Stimulated activated CD8-positive, alpha-beta memory T cell treated with anti-CD3 and anti-CD28 coated beads, Interleukin-2, amount 100 ng/mL, for 48 hours (primary cell): ENCODE measurements at places on chromosomes 3 and 15.
A peak's percentile ranks its signal among the peaks of the same experiment; 100 is the strongest.

DNA sequence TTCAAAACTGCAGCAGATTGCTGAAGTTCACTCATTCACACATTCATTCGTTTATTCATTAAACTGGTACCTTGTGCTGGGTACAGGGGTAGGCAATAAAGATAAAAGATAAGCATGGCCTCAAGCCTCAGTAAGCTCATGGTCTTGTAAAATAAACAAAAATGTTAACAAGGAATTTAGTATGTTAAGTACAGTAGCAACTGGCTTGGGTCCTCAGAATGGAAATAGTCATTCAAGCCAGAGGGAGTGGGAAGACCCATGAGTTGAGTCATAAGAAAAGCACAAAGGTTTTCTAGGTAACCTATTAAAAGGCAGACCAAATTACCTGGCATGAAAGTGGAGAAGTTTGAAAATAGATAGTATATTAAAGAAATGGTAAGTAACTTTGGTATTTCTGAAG lies 163.3 kb downstream of the CDIN1 start:
- DNase-seq, result no peak

GRCh38 chr3:134066158-134066541 lies 36.4 kb upstream of the SLCO2A1 start:
- DNase-seq, result no peak

GRCh38 chr15:31442699-31443111 lies 116.1 kb downstream of the KLF13 start:
- DNase-seq, result no peak

- DNase-seq, result no peak
These were observed 36.5 kb downstream of the ZFAND6 start for GRCh38 chr15:80095969-80096368.

GRCh38 chr3:115074502-115074901 lies 72.6 kb downstream of the ZBTB20 start:
- DNase-seq, result no peak

DNA sequence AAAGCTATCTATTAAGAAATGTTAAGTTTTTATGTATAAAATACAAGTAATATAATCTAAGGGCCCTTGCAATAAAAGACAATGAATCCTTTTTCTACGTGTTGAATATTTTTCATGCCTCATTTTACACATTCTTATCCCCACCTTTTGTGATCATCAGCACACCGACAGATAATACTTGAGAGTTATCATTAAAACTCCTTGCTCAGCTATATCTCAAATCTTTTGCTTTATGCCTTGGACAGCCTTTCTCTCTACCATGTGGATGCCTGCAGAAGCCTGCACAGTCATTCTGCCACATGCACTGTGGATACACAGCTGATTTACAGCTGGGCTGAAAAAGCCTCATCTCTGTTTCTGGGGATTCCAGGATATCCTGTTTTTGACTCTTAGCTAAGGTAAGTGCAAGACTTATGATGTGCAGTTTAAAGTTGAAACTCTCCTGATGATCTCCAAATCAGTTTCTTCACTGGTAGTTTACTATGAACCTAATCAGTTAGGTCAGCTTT lies 1565.1 kb downstream of the SI start:
- no peak for DNase-seq

DNA sequence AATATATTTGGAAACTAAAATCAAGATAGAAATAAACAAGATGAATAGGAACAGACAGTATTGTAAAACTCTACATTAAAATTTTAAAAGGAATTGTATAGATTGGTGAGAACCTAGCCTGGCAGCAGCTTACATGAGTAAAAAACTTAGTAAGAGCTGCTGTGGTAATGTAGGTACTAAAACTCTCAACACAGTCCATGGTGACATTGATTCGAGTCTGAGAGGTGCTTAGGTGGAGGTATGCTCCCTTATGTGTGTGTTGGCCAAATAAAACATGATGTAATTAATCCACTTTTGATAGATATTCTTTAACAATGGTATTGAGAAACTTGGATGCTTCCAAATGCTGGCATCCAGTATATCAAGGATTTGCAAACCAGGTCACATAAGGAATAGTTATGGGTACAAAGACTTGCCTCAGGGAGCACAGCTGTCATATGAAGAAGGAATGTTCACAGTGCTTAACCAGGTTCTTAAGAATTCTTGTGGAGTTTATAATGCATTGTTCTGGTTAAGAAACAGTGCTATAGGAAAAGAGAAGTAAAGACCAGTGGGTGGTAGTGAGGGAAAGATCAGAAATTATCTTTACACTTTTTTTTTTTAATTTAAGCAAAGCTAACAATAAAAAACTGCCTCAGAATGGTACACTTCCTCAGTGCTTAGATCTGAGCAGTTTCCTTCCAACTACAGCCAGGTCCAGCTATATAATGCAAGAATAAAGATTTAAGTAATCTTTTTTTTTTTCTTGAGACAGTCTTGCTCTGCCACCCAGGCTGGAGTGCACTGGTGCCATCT lies 24.6 kb upstream of the IL20RB start:
- DNase-seq, result no peak

DNA sequence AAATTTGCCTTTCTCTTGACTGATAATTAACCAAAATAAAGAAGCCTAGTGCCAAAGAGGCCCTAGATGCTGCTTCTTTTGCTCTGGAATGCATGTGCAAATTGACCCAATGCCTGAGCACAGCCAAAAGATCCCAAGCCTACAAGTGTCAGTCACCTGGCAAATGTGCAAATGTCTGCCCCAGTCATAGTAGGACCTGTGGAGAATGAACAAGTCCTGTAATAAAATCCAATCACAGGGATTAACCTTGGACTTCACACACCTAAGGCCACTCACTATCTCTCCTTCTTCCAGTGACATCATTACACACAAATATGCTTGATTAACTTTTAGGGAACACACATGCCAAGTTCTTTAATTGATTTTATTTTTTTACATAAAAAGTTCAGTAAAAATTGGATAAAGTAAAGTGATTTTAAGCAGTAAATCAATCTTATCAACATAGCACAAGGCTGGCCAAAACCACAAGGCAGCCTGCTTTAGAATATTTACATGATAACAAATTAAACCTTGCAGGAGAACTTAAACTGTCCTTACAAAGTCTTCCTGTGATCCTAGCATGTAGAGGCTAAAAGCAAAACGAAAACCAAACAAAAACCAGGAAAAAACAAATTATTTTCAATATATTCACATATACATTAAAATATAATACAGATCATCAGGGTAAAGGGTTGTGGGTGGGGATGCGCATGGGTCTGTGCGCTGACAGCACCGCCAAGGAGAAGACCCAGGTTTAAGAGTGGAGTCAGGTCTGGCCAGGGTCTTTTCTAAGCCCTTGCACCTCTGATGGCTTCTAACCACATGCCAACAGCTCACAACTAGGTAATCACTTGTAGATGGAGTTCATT lies 36.8 kb downstream of the NBEAL2 start:
- no peak for DNase-seq

GRCh38 chr3:123623346-123623880 lies 38.6 kb upstream of the HACD2 start:
- DNase-seq, result no peak

GRCh38 chr3:37435572-37435971 lies 261.2 kb upstream of the LRRFIP2 start:
- DNase-seq, result no peak

DNA sequence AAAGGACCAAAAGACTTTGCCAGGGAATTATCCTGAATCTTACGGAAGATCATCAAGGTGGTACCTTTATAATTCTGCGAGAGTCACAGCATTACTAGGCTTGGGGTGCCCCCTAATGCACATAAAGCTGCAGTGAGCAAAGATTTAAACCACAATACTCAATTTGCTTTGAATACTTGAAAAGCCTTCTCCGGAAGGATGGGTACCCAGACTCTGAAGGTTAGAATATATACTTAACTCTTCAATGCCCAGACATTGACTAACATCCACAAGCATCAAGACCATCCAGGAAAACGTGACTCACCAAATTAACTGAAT lies 117.8 kb upstream of the KCNH8 start:
- DNase-seq, result no peak

DNA sequence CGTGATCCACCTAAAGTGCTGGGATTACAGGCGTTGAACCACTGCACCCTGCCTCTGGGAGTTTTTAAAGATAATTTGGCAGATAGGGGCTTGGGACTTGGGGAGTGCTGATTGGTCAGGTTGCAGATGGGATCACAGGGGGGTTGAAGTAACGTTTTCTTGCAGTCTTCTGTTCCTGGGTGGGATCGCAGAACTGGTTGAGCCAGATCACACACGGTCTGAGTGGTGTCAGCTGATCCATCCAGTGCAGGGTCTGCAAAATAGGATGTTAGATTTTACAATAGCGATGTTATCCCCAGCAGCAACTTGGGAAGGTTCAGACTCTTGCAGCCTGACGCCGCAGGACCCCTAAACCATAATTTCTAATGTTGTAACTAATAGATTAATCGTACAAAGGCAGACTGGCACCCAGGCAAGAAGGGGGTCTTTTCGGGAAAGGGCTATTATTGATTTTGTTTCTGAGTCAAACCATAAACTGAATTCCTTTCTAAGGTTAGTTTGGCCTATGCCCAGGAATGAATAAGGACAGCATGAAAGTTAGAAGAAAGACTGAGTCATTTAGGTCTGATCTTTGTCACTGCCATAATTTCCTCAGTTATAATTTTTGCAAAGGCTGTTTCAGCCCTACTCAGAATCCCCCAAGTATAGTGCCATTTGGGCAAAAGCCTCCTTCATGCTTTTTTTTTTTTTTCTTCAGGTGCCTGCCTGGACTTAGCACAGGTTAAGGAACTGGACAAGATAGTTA lies 1.5 kb upstream of the CA12 start:
- no peak for DNase-seq

- DNase-seq, result no peak
These were observed 16.0 kb downstream of the SLC51A start for GRCh38 chr3:196232154-196232881.

GRCh38 chr3:119870512-119870911 lies 88.6 kb downstream of the NR1I2 start:
- no peak for DNase-seq

- no peak for DNase-seq
These were observed 11.4 kb upstream of the PRR20G start for GRCh38 chr3:127299276-127299675.

DNA sequence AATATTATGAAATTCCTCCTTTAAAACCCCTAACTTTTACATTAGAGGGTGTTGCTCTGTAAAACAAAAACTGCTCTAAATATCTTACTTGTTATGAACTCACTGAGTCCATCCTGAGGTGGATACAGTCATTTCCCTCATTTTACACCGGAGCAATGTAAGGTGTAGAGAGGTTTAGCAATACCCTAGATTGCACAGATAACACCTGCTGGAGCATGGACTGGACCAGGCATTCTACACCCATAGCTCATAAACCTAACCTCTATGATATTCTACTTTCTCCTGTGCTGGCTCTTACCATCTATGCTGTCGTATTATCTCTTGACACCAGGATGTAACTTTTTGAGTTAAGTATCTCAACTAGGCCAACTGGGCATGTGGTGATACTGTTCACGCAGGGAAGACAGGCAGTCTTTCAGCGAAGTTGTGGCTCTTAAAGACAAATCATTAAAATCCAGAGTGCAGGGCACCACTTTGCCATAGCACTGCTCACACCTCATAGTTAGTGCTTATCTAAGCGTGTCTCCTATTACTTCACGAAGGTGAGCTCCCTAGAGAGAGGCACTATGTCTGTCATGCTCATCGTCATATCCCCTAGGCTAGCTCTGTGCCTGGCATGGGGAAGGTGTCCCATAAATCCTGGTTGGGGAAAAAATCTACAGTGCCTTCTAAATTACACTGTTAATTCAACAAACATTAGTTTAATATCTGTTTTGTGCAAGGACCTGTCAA lies 100.1 kb upstream of the SLC2A2 start:
- no peak for DNase-seq

- DNase-seq, result no peak
These were observed 10.2 kb downstream of the GAP43 start for GRCh38 chr3:115633467-115633866.

GRCh38 chr15:88615303-88616107 lies 5.6 kb upstream of the AEN start:
- no peak for DNase-seq

DNA sequence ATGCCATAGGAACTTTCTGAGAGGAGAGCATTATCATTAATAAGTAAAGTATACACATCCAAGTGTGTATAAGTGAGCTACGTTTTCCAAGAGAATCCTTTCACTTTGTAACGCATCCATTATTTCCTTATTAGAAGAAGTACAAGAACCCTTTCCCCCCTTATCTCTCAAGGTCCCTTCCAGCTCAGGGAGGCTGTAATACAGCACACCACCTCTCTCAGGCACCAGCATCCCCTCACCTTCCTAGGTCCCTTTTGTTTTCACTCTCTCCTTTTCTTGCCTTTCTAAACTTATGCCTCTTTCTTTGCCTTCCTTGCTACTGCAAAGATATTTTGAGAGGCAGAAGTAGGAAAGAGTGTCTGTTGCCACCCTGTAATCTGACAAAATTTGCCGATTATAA lies 446.0 kb downstream of the GRM7 start:
- no peak for DNase-seq

GRCh38 chr3:10883478-10884234 lies 67.6 kb downstream of the SLC6A11 start:
- DNase-seq, result no peak

- no peak for DNase-seq
These were observed 60.1 kb downstream of the SGO1 start for GRCh38 chr3:20125897-20126296.

GRCh38 chr15:75685195-75685594 lies 27.5 kb downstream of the CSPG4 start:
- DNase-seq, result no peak

DNA sequence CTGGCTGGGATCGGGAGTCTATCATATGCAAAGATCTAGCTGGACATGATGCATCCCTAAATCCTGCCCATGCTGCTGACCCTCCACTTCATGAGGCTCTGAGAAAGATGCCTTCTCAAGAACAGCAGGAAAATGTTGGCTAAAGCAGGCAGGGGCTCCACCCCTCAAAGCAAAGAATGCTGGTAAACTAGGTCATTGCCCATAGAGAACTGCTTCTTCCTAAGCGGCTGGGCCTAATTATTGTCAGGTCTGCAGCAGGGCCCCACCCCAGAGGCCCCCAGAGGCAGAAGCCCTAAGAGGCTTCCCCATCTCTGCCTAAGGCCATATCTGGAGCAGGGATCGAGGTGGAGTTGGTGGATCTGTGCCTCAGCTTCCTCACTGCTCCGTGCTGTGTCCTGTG lies 447.4 kb upstream of the PROK2 start:
- DNase-seq, result no peak

DNA sequence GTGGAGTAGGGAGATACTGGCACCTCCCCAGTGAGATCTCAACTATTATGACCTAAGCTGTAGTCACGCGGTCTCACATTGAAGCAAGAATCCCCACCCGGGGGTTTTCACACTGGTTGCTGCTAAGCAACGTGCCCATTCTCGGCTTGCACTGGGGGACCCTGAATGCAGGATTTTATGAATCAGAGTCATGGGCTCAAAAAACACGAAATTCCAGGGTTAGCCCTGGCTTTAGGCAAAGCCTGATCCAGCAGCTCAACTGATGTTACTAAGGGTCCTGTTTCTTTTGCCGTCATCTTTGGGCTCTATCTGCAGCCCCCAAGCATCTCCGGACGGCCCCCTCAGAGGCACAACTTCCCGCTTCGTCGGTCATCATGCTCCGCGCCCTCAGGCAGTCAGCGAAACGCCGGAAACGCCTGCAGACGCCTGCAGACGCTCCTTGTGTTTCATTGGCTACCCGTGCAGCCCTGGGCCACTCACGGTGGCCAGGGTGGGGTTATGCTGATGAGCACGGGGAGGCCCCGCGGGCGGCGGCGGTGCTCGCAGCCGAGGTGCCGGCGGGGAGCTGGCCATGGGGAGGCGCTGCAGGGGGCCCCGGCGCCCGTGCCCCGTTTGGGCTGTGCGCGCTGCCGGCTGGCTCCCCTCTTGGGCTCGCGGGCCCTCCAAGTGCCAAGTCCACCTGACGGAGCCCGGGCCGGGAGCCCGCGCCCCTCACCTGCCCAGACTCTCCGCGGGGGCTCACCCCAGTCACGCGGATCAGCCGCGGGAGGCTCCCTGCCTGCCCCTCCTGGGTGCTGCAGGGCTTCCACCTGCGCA lies 25.8 kb downstream of the EFCC1 start:
- peak; percentile 85 for DNase-seq
